ENCODE measurements at places on chromosomes 5 and 9.
A peak's percentile ranks its signal among the peaks of the same experiment; 100 is the strongest.

DNA sequence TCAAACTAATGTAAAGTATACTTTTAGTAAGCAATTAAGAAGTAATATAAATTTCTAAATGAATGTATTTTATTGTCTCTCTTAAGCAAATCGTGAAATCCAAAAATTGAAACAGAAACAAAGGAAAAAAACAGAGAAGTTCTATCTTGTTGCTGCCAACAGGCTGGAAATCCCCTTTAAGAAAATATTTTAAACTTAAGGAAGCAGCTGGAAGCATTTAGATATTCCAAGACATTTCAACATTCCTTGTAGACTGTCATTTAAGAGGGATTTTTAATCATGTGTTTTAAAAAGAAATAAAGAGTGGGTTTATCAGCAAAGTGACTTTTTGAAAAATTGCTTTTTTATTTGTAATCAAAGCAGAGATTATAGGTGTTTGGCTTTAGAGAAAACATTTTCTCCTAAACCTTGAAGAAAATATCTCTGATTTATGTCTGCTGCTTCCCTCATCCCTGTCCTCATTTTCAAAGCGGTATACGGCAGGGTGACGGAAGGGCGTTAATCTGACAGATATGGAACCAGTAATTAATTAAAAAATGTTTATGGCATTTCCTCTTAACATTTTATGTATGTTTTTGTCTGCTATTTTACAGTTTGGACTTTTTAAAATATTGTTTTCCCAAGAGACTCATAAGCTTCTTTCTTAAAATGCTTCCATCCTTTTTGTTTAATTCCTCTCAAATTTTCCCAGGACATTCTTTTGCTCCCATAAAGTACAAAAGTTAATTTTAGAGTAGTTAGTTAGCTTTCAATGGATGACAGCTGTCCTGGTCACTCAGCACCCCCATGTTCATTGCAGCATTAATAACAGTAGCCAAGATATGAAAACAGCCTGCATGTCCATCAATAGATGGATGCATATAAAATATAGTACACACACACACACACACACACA, 245.6 kb downstream of the LURAP1L start:
- DNase-seq: no peak

DNA sequence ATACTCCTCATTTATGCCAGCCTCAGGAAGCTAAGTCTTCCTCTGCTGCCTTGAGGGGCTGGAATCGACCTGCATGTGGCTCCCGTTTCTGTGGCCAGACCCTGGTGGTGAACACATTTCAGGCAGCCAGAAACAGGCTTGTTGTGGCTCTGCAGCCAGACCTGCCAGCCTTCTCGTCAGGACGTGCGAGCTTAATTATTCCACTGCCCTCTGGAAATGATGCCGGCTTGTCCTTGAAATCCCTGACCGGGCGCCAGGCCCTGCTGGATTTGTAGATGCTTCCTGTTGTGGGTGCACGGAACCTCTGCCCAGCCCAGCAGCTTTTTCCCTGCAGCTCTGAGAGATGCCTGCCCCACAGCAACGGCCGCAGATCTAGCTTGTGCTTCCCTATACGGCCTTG, 41.6 kb downstream of the PDZD2 start:
- DNase-seq: no peak

GRCh38 chr9:91803151-91803940, 146.7 kb downstream of the ROR2 start:
- DNase-seq: peak; percentile 80

DNA sequence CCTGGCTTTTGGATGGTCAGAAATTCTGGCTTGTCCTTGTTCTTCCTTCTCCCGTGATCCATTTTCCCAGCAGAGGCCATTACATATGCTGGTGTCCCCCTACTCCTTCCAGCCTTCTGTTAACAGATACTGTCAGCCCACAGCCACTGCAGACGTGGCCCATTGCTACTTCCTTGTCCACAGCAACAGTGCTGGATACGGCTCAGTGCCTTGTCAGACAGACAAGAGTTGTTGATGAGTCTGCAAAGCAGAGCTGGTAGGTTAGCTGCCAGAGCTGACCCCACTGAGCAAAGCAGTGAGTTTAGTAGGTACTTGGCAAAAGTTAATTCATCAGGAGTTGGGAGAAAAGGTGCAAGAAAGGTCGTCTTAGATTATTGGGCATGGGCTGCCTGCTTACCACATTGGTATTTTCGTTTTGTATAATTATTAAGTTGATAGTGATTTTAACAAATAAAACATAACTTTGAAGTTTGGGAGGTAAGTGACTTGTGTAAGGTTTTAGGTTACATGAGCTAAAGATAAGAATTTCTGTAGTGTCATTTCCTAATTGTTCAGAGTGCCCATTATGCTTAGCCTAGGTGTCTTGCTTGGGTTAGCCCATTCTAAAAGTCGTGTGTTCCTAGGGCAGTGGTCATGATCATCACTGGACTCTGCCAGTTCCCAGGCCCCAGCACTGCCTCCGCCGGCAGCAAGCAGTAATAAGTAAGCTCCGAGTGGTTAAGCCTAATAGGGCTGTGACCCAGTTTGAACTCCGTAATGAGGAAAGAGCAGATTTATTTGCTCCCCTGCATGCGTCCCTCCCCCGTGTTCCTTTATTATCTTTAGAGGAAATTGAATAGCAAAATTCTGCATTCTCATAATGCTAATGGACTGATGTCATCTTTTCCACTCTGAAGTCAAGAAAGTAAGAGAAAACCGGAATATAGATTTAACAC, 292.0 kb downstream of the FANCC start:
- peak; percentile 92 for DNase-seq

DNA sequence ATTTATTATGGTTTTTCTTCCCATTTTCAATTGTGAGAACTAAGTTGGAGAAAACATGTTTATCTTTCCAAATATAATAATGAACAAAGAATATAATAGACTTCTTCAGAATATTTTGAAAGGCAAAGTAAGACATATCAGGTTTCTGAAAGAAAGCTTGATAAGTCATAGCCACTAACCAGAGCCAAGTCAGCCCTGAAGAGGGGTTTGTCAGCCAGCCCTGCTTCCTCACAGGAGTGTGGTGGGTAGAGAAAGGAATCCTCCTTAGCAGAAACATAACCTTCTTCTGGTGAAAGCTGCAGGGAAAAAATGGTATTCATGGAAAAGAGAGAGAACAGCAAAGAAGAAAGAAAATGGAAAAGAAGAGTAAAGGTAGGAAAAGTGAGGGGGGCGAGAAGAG, 93.4 kb downstream of the MPDZ start:
- DNase-seq: no peak

DNA sequence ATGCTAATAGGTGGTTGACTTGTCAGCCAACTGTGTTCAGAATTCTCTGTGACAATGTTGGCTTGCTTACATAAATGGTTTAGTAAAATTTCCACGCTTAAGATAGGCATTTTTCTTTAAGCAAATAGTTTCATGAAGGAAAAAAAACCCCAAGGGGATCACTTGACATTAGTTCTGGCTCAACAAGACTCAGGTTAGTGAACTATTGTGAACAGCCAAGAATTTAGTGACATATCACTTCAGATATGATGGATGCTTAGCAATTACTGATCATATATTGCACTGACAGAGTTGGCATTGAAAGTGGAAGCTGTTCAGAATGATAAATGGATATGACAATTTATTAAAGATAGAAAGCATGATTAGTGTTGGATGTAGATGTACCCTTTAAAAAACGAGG, 218.5 kb downstream of the TMEM232 start:
- no peak for DNase-seq

- peak; percentile 15 for DNase-seq
Measured at GRCh38 chr5:163916376-163916775, 411.0 kb downstream of the MAT2B start.

DNA sequence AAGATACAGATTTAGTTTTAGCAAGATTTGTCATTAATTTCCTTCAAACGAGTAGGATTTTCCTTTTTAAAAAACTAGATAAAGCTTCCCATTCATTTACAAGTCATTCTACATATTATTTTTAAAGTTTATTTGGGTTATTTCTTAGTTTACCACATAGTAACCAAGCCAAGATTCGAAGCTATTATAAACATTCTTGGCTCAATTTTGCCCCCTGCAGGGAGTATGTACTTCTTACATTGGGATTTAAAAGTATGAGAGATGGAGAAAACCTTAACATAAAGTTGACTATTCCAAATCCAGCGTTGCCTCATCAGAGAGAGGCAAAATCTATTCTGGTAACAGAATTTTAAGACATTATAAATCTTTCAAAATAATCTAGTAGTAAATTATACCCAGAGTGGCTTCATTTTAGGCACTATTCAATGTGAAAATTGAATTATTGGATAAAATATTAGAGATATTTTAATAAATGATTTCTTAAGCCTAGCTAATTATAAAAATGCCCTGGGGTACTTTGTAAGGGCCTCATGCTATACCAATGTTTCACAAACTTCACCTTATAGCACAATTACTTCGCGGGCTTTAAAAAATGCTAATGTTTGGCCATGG, 39.1 kb downstream of the FBN2 start:
- DNase-seq: peak; percentile 75

Data from fibroblast of mammary gland (primary cell).